Stimulated activated CD4-positive, alpha-beta T cell treated with anti-CD3 and anti-CD28 coated beads, Interleukin-2, amount 100 ng/mL, for 48 hours (primary cell): ENCODE measurements at places on chromosomes 1 and 21.

DNA sequence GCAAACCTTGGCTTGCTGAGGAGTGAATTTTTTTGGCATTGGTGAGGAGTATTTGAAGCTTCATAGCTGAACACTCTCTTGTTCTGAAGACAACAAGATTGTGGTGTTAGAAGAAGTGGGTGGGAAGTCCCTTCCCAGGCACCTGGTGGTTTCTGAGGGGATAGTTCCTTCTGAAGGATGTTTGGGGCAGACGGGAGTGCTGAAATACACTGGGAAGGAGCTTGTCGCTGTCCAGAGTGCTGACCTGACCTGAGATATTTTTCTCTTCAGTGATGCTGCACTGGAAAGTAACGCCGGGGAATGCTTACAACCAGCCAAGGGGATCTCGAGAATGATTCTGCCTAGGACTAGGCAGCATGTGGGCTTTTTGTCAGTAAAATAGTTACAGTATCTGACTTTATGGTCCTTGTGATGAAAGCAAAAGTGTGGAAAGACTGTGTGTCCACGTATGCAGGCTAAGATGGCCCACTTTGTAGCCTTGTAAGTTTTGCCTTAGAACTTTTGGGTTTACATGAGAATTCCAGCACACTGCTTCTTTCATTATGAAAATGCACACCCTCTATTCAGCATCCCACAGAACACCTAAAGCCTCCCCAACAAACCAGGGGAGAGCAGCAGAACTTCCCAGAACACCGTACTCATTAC lies 33.1 kb upstream of the NFASC start:
- peak; percentile 25 for DNase-seq

DNA sequence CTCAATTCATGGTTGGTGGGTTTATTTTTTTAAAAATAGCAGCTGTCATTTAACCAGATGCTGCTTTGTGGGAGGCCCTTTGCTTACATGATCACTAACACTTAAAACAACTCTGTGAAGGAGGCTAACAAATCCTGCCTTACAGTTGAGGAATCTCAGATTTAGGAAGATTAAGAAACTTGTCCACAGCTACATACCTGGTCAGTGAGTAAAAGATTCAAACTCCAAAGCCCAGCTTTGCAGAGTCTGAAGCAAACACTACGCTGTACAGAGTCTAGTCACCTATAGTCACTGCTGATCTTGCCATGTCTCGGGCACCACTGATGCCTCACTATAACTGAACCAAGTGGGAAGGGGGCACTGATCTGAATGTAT lies 535.4 kb downstream of the SMYD3 start:
- DNase-seq, result no peak

DNA sequence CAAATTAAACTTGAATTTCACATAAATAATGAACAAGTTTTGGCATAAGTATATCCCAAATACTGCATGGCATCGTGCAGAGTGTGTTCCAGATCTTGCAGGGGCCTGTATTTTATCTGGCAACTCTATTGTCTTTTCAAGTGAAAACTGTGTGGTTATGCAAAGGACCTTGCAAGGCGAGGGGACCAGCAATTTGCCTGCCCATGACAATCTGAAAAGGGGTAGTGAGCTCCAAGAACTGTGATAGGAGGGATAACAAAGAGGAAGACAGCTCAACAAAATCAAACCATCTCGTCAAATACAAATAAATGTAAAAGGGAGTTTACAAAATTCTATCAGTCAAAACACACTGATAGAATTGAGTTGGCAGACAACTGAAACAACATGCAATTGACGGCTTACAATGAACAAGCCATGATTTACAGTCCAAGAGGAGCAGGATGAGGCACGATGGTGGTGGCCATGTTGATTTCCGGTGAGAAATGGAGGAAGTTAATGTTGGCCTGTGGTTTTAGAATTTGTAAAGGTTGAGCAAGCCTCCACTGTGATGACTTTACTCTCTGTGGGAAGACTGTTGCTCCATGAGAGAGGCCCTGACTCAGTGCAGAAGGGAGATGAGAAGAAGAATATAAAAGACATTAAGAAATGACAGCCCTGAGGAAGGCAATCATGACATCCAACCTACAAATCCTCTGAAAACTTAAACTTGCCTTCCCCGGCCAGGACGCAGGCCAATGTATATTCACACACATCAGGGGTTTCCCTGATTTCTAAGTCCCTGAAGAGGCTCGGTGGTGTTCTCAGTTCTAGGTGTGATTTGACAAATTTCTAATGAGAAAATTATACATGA lies 132.2 kb downstream of the ADSS2 start:
- DNase-seq, result peak; percentile 15

DNA sequence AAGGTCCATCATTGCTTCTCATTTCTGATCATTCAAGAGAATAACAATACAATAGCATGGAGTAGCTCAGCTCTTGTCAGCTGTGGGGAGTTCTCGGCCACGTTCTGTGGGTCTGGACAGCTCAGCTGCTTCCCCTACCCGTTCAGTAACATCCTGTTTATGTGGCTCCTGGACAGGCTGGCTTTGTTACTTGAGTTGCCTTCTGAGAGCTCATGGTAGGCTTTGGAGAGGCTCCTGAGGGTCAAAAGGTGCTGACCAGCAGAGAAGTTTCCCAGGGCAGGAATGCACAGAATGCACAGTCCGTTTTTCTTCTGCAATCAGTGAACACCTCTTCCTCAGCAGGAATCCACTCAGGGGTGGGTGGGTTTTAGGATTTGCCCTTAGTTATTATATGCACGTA lies 36.0 kb downstream of the KAZN start:
- DNase-seq, result no peak

DNA sequence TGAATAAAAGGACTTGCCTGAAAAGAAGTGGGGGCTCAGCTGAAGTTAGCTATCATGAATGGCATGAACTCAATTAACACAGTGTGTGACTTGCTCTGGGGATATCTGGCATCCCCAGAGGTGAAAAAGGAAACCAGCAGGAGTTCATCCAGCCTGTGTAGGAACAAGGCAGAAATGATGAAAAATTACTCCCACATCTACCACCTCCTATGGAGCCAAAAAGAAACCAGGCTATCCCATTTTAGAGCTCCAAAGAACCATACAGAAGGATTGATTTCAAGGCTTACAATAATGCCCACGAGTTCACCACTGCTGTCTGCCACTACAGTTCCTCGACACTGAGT lies 25.3 kb downstream of the TP53BP2 start:
- DNase-seq, result no peak
